Stimulated activated CD8-positive, alpha-beta memory T cell treated with anti-CD3 and anti-CD28 coated beads, Interleukin-12 subunit alpha, Interleukin-12 subunit beta, amount 100 ng/mL, for 4 hours (primary cell): ENCODE measurements at places on chromosomes 5 and 9.

DNA sequence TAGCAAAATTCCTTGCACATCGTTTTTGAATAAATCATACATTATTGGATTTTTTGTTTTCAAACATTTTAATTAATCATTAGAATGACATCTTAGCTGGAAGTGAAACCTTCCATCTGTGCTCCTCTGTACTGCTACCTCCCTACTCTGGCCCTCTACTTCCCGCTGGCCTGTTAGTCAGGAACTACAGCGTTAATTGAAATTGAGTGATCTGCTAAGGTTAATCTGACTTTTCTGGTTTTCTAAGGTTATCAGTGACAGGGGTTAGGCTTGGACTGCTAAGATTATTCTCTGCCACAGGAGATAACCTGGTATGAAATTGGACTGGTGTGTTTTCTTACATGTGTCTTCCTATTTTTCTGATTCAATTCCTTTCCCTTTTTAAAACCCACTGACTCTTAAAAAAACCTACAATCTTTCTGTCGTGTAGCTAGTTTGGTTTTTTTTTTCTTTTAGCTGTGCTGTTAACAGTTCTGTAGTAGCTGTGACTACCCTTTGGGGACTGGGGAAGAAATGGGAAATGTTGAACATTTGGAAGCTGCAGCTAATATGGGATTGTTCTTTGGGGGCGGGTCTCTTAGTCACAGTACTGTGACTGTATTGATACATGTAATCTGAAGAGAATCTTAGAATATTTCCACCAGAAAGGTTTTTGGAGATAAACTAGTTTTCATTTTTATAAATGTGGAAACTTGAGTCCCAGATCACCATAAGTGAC lies 4.6 kb downstream of the KIF2A start:
- no peak for DNase-seq

DNA sequence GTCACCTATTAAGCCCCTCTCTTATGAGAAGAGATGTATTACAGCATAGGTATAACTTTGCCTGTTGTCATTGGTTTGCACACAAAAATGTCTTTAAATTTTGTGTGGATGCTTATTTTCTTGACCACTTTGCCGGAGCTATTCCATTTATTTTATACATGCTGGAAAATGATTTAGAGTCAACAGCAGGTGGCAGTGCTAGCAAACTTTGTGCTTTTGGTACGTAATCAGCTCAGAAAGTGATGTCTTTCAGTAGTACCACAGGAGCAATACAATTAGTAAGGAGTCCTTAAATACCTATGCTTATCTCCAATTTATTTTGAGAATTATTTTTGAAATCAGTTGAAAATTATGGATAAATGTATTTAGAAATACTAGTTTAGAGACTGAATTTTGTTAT lies 19.8 kb upstream of the NUDT12 start:
- no peak for DNase-seq

GRCh38 chr9:5443850-5444249 lies 6.1 kb upstream of the PLGRKT start:
- DNase-seq, result no peak

DNA sequence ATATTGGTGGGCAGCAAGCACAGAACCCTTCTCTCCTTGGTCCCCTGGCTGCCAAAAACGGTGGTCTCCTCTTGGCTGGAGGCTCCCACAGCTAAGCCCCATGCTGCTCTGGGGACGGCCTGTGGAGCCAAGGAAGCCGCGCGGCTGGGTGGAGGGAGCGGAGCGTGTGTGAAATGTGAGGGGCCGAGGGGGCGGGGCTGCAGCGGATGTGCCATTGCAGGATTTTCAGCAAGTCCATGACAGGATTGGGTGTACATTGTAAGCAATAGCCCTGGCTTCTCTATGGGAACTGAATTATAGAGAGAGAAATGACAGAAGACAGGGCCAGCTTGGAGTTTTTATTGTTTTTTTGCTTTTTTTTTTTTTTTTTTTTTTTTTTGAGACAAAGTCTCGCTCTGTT lies 336.5 kb downstream of the DIRAS2 start:
- no peak for DNase-seq

GRCh38 chr9:7118633-7119032 lies 360.9 kb downstream of the KDM4C start:
- DNase-seq, result no peak

DNA sequence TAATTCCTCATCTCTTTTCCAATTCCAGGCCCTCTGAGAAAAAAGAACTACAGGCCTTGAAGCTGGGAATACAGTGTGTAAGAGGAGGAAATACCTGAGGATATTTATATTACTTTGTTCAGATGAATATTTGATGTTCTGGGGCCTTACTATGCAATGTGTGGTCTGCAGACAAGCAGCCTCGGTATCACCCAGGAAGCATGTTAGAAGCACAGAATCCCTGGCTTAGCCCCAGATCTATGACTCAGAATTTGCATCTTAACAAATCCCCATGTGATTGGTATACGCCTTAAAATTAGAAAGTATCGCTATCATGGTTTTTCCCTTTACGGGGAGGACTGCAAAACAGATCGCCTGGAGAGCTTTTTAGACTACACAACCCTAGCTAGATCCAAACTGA lies 121.0 kb downstream of the JAKMIP2 start:
- no peak for DNase-seq

- DNase-seq, result no peak
These were observed 303.6 kb downstream of the PIK3R1 start for GRCh38 chr5:68519143-68519542.

GRCh38 chr5:113336975-113337374 lies 97.8 kb downstream of the TSSK1B start:
- no peak for DNase-seq

GRCh38 chr5:128202320-128202719 lies 118.8 kb downstream of the SLC12A2 start:
- DNase-seq, result no peak

GRCh38 chr9:111965566-111966019 lies 69.0 kb downstream of the UGCG start:
- DNase-seq, result no peak

DNA sequence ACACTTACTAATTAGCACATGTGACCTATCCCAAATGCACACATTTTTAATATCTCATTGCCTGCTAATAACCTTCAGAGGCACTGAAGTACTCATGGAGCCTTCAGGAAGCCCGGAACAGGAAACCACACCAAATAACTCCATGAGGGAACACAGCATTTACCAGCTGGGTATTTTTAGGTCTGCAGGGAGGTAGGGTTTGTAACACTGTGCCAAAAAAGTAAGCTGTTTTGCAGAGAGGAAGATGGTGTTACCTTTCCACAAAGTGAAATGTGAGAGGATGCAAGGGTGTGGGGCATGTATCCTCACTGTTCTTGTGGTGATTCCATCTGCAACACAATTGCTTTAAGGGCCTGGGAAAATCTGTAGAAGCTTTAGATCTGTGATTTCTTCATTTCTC lies 64.4 kb downstream of the NUDT12 start:
- DNase-seq, result no peak

DNA sequence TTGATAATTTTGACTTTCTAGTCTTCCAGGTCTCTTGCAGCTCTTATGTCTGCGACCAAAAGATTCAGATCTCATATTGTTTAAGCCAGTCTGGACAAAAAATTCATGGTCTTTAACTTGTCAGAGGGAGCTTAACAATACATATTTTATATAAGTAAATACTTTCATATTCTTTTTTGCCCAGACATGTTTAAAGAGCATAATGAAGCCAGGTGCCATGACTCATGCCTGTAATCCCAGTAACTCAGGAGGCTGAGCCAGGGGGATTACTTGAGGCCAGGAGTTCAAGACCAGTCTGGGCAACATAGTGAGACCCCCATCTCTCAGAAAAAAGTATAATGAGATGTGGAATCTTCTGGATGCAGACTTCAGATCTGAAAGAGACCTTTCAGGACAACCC lies 69.8 kb downstream of the JMY start:
- DNase-seq, result no peak

- no peak for DNase-seq
These were observed 88.7 kb upstream of the FAM169A start for GRCh38 chr5:74954919-74955318.

DNA sequence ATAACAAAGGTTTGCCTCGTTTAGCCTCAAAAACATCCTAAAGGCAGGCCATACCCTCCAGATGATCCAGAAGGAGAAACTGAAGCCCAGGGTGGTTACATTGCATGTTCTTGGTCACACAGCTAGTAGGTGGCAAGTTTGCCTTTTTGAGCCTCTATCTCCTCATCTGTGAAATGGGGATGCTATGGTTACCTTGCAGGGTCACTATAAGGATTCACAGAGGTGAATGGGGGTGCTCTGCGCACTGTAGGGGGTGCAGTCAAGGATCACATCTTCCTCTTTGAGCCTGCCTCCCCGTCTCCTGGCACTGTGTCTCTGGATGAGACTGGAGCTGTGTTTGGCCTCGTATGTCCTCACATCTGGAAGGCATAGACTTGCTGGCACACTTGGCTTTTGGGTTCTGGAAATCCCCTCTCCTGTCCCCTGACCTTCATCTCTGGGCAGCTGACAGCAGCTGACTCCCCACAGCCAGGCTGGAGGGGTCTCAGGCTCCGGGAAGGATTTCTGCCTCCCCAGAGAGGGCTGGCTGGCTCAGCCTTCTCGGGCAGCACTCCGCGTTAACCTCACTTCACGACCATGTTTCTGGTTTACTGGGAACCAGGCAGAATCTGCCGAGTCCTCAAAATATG lies 167.7 kb downstream of the RGS3 start:
- no peak for DNase-seq

GRCh38 chr9:37486616-37487548 lies 1.1 kb downstream of the POLR1E start:
- no peak for DNase-seq

DNA sequence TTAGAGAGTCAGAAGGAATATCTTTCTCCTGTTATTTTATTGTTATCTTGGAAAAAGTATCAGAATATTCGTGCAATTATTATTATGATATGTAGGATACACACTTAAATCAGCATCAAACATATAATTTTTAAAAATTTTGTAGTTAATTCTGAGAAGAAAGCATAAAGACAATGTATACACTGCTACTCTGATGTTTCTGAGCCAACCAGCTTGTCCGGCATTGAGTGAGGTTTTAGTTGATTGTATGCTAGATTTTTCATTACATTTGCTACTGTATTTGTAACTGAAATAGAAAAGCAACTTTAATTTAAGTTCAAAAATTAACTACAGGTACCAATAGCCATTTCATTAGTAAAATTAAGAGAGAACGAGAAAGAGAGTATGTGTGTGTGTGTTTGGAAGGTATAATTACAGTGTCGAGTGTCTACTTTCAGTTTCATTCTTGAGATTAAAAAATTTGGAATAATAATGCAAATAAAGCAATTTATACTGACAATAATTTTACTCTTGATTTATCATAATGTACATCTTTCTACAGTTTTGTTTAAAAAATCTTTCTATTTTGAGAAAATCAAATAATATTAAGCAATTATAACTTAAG lies 160.4 kb upstream of the CDH12 start:
- no peak for DNase-seq

- DNase-seq, result no peak
These were observed 690.9 kb upstream of the CDH18 start for GRCh38 chr5:20678814-20679298.

- DNase-seq, result no peak
These were observed 197.5 kb upstream of the DMRT1 start for GRCh38 chr9:643966-644365.

DNA sequence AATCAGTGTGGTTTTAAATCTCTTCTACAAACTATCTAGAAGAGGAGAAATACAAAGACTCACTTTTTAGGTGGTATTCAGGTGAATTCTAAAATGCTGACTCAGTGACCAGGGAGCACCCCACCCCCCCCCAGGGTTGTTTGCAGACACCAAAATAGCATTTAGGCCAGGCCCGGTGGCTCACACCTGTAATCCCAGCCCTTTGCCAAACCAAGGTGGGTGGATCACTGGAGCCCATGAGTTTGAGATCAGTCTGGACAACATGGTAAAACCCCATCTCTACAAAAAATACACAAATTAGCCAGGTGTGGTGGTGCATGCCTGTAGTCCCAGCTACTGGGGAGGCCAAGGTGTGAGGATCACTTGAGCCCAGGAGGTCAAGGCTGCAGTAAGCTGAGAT lies 119.0 kb upstream of the LMX1B start:
- DNase-seq, result no peak

DNA sequence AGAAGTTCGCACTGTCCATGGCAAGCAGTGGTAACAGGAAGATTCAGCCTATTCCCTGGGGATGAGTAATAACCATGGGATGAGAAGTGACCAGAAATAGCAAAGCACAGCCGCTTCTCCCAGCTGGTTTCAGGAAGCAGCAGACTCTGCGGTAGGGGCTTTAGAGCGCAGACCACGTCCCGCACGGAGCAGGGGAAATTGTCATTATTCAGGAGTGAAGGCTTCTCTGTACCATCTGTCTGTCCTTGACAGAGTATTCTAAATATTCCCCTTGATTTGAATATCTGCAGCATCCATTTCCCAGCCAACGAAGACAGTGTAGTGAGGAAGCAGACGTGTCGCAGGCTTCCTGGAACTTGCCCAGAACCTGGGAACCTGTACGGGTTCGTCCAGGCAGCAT lies 159.6 kb downstream of the NXNL2 start:
- DNase-seq, result no peak

DNA sequence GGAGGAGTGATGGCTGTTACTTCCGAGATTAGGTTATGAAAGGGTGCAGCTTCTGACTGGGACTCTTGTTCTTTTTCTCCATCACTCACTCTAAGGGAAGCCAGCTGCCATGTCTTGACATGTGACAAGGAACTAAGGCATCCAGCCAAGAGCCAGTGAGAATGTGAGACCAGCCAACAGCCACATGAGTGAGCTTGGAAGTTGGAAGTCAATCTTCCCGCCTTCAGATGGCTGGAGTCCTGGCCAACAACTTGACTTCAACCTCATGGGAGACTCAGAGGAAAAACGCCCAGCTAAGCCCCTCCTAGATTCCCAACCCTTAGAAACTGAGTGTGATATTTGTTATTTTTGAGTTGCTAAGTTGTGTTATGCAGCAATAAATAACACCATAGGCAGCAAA lies 201.1 kb downstream of the SNX18 start:
- no peak for DNase-seq

DNA sequence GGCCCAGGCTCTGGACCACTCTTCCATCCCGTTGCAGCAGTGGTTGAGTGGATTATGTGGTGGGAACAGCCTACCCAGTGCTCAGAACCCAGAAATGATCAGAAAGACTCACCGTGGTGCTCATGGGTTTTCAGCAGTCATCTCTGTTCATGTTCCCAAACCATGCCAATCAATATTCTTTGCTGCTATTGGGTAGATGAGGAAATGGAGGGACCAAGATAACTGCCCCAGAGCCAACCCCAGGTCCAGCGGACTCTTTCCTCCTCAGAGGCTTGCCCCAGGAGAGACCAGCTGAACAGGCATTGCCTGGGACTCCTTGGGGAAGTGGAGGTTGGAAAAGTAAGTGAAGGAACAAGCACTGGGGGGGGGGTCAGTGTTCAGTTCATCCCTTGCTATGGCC lies 38.1 kb downstream of the ALG2 start:
- DNase-seq, result no peak

GRCh38 chr9:135408476-135409254 lies 70.9 kb upstream of the PPP1R26 start:
- DNase-seq, result no peak

- no peak for DNase-seq
These were observed 62.3 kb downstream of the GCNT1 start for GRCh38 chr9:76521244-76521681.

- DNase-seq, result no peak
These were observed 754.3 kb downstream of the TLE4 start for GRCh38 chr9:80326105-80326504.
